GM13976 (cell line): ENCODE measurements at places on chromosomes 6 and 20.
A peak's percentile ranks its signal among the peaks of the same experiment; 100 is the strongest.

GRCh38 chr20:35992713-35993335 lies 24.4 kb downstream of the CNBD2 start:
- DNase-seq = peak; percentile 77

DNA sequence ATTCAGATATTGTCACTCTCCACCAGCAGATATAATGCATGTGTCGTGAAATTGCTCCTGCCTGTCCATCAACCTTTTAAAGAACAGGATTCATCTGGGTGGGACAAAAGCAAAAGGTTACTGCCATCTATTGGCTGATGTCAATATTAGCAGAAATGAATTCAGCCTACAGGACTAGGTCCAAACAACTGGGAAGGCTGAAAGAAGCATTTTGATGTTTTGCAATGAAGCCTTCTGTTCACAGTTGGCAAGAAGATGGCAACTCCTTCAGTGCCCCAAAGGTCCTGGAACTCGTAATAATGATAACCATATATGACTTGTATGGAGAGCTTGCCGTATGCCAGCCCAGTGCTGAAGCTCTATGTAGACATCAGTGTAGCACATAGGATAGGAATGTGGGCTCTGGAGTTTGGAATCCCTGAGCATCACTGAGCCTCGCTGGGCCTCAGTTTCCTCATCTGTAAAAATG lies 7.5 kb downstream of the BCAS1 start:
- DNase-seq = peak; percentile 60

GRCh38 chr20:48287552-48288170 lies 502.4 kb upstream of the SULF2 start:
- DNase-seq = no peak

DNA sequence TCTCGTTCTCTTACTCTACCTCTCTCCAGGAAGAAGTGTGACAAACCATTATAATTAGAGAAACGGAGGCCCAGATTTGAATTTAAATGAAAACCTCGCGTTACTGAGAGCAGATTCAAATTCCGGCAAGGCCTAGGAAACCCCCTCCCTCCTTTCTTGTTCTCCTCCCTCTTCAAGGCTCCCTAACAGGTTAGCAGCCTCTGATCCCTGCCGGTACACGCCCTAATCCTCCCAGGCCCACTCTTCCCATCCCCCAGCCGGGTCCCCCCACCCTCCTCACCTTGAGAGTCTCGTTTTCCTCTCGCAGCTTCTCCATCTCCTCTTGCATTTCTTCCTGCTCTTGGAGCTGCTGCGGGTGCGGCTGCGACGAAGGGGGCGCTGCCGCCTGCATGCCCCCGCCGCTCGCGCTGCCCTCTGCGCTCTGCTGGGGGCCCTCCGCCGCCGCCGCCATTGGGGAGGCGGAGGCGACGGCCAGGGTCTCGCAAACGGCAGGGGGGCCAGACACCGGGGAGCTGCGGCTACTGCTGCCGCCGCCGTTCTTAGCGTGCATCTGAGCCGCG lies 3.8 kb downstream of the MTCL3 start:
- peak; percentile 39 for DNase-seq

GRCh38 chr20:20837574-20838021 lies 125.2 kb upstream of the RALGAPA2 start:
- peak; percentile 68 for DNase-seq

DNA sequence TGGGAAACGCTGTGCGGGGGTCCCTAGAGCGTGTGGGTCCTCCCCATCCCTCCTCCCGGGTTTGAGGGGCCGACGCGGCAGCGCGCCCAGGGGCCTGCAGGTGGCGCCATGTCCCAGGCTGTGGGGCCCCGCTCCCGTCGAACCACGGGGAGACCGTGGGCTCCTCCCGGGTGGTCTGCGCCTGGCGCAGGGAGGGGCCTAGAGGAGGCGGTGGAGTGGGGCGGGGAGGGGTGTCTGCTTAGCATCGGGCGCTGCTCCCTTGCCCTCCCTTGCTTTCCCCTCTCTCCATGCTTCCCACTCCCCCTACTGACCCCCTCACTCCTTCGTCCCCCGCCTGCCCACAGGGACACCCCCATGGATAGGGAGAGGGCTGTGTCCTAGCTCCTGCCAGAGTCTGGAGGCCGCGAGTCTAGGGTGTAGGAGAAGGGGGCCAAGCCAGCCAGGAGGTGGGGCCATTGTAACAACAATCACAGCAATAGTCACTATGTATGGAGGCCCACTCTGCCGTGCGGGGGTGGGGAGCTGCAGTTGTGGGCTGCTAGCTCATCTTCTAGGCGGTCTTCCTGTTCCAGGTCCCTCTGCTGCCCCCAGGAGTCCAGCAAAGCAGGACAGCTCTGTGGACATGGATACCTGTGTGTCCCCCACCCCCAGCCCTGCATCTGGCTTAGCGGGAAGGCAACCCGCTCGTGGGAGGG lies 51.7 kb downstream of the CHMP4B start:
- peak; percentile 89 for DNase-seq

- DNase-seq = no peak
These were observed 250.7 kb upstream of the NOX3 start for GRCh38 chr6:155706341-155706740.

DNA sequence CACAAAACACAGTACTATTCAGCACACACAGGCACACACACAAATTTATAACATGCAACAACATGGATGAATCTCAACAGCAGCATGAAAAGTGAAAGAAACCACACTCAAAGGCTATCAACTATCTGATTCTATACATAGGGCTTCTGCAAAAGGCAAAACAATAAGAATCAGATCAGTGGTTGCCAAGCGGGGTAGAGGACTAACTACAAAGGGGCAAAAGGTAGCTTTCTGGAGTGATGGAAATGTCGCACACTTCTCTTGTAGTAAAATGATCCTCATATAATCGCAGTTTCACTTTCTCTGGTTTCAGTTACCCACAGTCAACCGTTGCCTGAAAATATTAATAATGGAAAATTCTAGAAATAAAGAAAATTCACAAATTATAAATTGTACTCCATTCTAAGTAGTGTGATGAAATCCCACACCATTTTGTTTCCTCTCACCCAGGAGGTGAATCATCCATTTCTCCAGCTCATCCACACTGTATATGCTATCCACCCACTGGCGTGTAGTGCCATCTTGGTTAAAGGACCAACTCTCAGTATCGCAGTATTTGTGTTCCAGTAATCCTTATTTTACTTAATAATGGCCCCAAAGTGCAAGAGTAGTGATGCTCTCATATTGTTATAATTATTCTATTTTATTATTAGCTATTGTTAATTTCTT lies 12.8 kb upstream of the PLN start:
- DNase-seq = no peak

DNA sequence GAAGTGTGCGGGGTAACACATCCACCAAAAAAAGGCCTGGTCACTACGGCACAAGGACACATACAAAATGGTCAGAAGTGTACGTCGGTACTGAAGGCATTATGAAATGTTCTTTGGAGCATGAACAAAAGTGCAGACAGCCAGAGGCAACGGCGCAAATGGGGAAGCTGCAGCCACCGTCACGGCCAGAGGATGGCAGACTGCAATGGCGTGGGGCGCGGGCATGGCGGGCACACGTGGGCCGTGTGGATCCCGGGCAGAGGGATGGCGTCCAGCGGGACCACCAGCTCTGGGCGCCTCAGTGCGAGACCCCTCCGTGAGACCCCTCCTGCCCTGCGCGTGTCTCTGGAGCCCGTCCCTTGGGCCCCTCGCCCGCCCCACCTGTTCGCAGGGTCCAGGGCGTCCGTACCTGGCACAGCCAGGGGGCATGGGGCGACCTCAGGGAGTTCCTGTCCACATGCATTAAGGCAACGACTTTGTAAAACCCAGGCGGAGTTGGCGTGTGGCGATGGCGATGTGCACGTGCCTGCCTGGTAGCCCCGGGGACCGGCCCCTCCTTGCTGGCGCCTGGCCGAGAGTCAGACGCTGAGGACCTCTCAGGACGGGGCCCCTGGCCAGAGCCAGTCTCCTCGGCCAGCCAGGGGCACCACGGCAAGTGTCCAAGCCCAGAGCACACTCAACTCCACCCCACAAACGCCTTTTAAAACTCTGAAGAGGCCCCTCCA lies 39.5 kb upstream of the CHRNA4 start:
- no peak for DNase-seq

- DNase-seq = no peak
These were observed 213.4 kb downstream of the HIVEP2 start for GRCh38 chr6:142731611-142732010.

GRCh38 chr6:41274256-41274655 lies 12.2 kb downstream of the TREM1 start:
- peak; percentile 0 for DNase-seq

- DNase-seq = no peak
These were observed 252.5 kb downstream of the LRFN2 start for GRCh38 chr6:40334496-40335270.

DNA sequence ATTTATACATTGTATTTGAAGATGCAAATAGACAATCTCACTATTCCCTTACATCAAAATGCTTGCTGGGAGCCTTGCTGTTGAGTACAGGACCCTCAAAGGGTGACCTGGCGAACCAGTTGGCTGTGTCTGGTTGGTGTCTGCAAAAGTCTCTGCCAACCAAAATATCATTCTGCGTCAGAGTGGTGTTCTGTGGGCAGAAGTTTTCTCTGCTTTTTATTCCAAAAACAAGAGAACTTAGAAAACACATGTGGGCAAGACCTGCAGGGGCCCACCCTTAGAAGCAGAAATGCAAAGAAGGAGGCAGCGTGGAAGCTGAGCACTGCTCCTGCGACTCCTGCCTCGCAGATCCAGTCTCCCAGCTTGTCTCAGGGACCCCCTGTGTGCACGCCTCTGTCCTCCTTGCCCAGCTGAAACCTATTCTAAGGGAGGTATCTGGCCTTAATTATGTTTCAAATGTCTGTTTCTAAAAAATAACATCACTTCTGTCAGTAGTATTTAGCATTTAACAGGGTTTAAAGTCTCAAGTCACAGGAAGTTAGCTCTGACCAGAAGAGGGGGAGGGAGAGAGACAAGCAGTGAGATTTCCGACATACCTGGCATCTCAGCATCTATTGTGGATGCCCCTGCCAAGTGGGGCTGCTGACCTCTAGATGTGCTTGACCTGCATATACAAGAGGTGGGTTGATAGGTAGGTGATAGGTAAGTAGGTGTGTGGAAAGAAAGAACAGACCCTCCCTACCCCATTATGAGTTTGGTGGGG lies 101.3 kb downstream of the SASH1 start:
- DNase-seq = no peak

DNA sequence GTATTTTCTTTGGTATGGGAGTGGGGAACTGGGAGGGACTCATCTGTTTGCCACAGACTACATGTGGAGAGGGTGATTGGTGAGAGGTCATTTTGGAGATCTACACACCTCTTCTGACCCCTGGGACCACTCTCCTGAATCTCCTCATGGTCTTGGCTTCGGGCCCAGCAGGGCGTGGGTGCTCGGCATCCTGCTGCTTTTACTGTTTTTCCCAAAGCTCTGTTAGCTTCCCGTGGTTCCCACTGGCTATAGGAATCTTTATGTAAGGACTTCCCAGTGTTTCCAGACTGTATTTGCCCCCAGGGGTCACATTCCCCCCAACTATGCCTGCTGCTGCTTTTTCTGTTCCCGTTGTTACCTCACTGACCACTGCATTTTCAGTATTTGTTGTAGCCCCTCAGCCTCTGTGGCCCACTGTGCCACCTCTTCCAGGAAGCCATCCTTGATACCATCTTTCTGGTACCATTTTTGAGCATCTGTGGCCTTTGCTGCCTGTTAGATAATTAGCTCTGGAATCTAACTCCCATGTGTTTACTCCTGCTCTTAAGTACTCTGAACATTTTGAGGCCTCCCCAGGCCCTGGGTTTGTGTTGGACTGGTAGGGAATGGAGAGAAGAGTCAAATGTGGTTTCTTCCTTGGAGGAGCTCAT lies 14.9 kb downstream of the PLCG1 start:
- DNase-seq = no peak

GRCh38 chr6:82385102-82385501 lies 21.5 kb downstream of the TPBG start:
- no peak for DNase-seq

GRCh38 chr6:117483004-117483644 lies 650 bp downstream of the DCBLD1 start:
- DNase-seq = peak; percentile 49

GRCh38 chr6:165705941-165706340 lies 42.9 kb upstream of the PDE10A start:
- no peak for DNase-seq

- DNase-seq = no peak
These were observed 324.2 kb upstream of the CITED2 start for GRCh38 chr6:139698526-139699176.

DNA sequence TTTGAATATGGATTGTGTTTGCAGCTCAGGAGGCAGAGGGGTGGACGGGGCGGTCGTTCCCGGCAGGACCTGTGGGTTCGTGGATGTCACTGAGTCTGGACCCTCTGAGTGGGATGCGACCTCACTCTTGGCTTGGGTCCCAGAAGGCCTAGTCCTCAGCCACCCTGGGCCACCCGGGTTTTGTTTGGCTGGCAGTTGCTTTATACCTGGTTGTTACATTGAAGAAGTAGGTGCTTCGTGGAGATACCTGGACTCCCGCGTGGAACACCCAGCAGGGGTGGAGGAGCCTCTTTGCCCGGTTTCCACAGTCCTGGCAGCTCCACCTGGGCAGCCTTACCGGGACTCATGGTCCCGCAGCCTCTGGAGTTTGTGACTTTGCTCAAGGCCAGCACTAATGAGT lies 405.1 kb downstream of the TAF4 start:
- DNase-seq = no peak
